ENCODE measurements at places on chromosomes 16 and 17. TPM values are rescaled to one million over a fixed set of nuclear protein-coding genes. Genes with fewer than 3 reads are reported as not detected.

DNA sequence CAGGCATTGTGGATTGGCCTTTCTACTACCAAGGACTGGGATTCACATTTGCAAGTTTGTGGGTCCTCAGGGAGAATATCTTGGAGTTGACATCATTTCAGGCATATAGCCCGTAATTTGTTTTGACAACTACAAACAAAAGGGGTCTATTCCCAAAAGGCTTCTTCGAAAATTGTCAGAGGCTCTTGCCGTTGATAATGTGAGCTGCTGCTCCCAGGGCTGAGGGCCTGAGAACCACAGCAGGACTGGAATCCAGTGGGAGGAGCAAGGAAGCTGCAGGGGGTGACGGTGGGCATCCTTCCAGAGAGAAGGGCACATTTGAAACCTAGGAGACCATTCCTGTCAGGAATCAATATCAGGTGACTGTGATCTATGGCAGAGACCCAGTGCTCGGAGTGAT is 761.6 kb upstream of the RBFOX1 start:
- DNase-seq = peak; percentile 49

Gene SLC47A1
- 2.0 TPM for total RNA-seq

DNA sequence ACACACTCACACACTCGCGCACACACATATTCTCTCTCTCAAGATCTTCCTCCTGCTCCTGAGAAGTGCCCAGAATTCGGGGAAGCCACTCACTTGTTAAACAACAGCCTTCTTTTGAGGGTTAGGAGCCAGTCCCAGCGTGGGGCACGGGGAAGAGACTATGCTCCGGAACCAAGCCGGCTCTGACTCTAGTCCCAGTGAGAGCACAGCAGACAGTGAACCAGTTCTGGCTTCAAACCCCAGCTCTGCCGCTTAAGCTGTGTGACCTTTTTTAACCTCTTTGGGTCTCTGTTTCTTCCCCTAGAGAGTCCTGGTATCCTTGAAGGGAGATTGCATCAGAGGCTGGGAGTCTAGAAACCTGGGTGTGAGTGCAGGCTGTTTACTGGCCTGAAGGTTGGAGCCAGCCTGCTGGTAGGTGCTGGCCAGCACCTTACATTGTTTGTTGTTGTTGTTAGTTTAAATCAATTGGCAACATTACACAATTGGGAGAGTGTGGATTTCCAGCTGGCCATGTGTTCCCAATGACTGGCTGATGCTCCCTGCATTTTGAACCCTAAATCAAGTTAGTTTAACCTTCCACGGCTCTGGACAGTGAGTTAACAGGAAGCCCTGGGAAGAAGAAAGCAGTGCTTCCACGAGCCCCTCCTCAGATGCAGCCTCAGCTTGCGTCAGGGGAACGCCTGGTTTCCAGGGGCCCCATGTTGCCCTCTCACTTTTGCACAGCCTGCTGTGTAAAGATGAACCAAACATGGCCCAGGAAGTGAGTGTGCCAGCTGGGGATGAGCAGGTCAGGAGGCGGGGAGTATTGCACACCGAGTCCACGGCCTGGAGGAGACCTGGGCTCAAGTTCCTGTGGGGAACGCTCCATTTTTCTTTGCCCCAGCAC is 71.5 kb downstream of the GAS7 start:
- DNase-seq = no peak

DNA sequence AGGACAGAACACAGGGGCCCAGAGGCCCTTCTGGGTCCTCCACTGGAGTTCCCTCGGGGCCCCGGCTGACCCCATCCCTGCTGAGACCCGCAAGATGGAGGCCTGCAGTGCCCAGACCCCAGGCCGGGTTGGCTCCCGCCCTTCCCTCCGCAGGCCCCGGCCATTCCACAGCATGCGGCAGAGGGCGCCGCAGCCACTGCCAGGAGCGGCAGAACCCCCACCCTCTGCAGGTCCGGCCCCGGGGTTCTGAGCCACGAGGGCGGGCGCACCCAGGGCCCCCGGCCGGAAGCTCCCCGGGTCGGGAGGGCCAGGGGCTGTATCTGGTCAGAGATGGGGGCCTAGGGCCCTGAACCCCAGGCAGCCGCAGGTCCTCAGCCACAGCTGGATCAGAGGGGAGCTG is 2.4 kb upstream of the PERCC1 start:
- peak; percentile 83 for DNase-seq

DNA sequence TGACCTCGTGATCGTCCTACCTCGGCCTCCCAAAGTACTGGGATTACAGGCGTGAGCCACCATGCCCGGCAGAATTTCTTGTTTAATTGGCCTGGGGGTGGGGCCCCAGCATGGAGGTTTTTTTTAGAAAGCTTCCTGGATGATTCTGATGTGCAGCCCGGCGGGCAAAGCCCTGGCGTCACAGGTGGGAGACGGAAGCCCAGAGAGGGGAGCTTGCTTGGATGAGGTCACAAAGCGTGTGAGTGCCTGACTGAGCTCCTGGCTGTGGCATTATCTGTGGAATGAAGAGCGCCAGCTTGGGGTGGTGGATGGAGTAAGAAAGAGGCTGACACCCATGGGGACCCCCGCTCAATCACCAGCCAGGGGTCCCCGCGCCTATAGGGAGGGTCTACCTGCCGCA is 4.1 kb downstream of the VASN start:
- DNase-seq = no peak

Gene PERCC1
- not detected for total RNA-seq

GRCh38 chr17:2192367-2193057 is 111.1 kb downstream of the SMG6 start:
- no peak for DNase-seq

Gene CDH13
- 1.5 TPM for total RNA-seq

Gene RHBDL1
- total RNA-seq = 7.6 TPM

Gene STX1B
- total RNA-seq = 11.0 TPM

Gene IGSF6
- total RNA-seq = not detected

GRCh38 chr17:27569257-27569722 is 61.7 kb upstream of the LGALS9 start:
- DNase-seq = peak; percentile 94

GRCh38 chr17:17474341-17474740 is 2.5 kb upstream of the MED9 start:
- no peak for DNase-seq

DNA sequence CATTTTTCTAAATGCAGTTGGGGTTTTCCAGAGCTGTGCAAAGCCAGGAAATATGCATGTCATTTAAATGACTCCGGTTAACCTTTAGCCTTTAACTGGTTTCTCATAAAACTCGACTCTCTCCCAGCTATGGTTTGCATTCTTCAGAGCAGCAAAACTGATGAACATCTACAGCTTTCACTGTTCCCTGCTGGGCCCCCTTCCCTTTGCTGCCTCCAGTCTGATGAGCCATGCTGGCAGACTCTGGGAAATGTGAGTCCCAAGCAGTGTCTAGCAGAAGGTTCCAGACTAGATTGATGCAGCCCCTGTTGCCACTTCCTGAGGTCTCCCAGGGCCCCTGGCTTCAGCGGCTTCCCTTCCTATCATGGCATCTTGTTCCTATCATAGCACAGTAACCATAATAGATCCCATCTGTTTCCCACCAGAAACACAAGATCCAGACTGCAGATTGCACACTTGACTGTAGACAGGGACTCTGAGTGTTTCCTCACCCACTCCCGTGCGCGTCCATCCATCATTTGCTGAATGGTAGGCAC is 135.4 kb downstream of the CLEC16A start:
- DNase-seq = no peak

Gene LRRC36
- not detected for total RNA-seq

GRCh38 chr17:64297467-64298088 is 34.5 kb upstream of the TEX2 start:
- no peak for DNase-seq

GRCh38 chr16:86978445-86979030 is 338.7 kb downstream of the C16orf95 start:
- DNase-seq = no peak

DNA sequence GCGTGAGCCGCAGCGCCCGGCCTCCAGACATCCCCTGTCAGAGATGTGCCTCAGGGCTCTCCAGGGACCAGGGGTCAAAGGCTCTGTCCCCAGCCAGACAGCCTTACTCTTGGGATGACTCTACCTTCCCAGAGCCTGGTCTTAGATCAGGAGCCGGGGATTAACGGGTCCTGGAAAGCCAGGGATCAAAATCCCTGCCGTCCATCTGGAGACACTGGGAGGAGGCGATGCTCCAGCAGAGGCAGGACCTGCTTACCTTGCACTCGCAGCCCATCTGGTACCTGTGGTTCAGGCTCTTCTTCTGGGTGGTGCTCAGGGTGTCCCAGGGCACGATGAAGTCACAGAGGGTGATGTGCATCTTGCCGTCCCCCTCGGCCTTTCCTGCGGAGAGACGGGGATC is 16.7 kb upstream of the USP36 start:
- DNase-seq = no peak

Gene OR3A3
- total RNA-seq = not detected

Gene PRSS21
- total RNA-seq = not detected

Gene CLN3
- 21.3 TPM for total RNA-seq

- DNase-seq = no peak
Measured at GRCh38 chr16:64773638-64774037, 348.2 kb downstream of the CDH11 start.

- no peak for DNase-seq
Measured at GRCh38 chr17:78185981-78186691, 716 bp downstream of the TK1 start.

DNA sequence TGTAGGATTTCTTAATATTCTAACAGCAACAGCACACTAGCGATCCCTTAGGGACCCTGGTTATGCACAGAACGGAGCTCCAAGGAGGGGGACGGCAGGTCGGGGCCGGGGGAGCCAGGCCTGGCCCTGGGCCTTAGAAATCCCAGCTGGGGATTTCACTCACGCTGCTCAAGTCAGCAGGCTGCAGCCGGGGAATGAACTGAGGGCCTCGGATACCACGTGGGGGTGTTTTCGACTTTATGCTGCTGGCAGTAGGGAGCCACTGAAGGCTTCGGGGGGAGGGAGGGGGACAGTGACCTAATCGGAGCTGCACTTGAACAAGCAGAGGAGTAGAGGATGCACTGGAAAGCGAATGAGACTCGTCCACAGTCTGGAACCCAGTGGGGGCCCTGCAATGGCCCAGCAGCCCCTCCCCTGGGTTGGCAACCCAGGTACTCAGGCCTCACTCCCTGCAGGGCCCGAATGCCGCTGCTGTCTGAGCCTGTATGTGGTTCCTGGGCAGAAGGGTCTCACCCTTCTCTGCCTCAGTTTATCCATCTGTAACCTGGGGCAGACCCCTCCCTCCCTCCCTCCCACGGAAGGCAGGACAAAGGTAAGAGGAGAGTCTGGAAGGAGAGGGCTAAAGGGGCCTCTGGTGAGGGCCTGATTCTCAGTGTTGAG is 53.7 kb downstream of the RPH3AL start:
- DNase-seq = no peak

- DNase-seq = no peak
Measured at GRCh38 chr17:80279895-80280294, 19.2 kb downstream of the RNF213 start.

DNA sequence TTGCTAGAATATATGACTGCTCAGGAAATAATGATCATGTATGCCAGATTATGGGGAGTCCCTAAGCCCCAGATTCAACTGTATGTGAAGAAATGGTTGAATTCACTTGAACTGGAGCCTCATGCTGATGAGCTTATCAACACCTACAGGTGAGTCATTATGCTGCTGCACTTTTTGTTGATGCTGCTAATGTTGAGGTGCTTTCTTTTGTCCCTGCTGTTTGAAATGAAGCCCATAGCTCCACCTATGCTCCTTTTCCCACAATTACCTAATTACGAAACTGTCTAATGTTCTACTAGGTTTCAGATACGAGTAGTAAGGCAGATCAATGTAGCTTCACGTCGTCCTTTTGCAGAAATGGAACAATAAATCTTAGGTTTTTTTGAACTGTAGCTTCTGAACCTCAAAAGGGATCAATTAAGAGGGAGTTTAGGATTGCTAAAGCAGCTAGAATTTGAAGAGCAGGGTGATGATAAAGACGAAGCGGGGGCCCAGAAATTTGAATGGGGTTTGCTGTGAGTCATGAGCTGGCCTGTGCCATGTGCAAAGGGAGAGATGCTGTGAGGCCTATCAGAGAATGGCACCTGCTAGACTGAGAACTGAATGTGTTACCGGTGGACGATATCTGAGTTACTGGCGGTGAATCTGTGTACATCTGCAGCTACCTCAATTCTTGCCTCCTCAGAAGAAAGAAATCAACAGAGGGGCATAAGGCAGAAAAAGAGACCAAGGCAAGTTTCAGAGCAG is 6.1 kb upstream of the UQCRC2 start:
- DNase-seq = no peak

Gene ACAP1
- total RNA-seq = 15.5 TPM

- DNase-seq = no peak
Measured at GRCh38 chr17:79785900-79786810, 8.2 kb downstream of the CBX2 start.

Gene DPEP2
- total RNA-seq = not detected

DNA sequence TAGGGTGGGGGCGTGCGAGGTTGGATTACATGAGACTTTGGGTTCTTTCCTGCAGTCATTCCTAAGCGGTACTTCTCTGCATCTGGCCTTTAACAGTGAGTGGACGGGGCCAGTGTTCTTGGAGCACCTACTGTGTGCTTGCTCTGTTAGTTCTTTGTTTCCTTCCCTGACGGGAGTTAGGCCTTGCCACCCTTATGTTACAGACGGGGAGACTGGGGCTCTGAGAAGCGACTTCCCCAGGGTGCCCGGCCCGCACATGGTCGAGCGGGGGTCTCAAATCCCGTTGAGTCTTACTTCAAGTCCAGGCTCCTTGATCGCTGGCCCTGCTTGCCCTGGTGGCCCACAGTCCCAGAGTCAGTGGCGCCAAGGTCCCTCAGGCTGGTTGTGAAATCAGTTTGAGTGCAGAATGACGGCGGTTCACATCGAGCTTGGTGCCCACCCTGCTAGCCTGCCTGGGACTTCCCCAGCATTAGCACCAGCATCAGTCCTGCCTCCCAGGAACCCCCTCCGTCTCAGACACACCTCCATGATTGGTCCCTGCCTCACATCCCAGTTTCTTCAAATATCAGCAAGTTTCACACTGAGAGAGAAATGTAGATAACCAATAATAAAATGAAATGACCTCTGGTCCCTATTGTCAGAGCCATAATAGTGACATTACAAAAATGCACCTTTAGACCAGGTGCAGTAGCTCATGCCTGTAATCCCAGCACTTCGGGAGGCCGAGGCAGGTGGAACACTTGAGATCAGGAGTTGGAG is 128.0 kb downstream of the CMIP start:
- DNase-seq = no peak

DNA sequence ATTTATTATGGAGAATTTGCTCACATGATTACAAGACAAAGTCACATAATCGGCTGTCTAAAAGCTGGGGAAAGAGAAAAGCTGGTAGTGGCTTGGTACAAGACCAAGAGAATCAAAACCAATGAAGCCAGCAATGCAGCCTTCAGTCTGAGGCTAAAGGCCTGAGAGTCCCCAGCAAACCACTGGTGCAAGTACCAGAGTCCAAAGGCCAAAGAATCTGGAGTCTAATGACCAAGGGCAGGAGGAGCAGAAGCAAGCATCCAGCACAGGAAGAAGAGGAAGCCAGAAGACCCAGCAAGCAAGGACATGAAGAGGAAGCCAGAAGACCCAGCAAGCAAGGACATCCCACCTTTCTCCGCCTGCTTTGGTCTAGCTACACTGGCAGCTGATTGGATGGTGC is 250.6 kb upstream of the SALL1 start:
- DNase-seq = no peak

DNA sequence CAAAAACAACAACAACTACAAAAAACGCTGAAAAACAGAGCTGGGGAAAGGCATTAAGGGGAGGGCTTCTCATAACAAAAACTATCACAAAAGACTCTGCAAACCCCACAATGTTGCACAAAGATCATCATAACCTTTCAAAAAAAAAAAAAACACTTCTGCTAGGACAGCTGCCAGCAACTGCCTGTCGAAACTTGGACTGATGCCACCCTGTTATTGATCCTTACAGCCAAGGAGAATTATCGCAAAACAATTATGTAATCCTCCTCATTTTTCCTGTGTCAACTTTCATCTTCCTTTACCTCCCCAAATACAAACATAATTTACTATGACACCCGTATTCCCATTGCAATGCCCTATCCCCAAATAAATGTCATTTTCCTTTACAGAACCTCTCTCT is 9.3 kb downstream of the CCDC40 start:
- no peak for DNase-seq
